Stimulated activated CD8-positive, alpha-beta memory T cell treated with anti-CD3 and anti-CD28 coated beads, Interleukin-2, amount 100 ng/mL, for 1 hour (primary cell): ENCODE measurements at places on chromosomes 4 and X.

GRCh38 chr4:109998867-109999584, 86.3 kb downstream of the EGF start:
- no peak for DNase-seq

GRCh38 chr4:26326791-26327190, 6.0 kb downstream of the RBPJ start:
- DNase-seq: no peak

GRCh38 chr4:155929833-155930232, 23.8 kb downstream of the CTSO start:
- no peak for DNase-seq

- no peak for DNase-seq
Observed at GRCh38 chr4:118076958-118077766, 42.9 kb downstream of the NDST3 start.

DNA sequence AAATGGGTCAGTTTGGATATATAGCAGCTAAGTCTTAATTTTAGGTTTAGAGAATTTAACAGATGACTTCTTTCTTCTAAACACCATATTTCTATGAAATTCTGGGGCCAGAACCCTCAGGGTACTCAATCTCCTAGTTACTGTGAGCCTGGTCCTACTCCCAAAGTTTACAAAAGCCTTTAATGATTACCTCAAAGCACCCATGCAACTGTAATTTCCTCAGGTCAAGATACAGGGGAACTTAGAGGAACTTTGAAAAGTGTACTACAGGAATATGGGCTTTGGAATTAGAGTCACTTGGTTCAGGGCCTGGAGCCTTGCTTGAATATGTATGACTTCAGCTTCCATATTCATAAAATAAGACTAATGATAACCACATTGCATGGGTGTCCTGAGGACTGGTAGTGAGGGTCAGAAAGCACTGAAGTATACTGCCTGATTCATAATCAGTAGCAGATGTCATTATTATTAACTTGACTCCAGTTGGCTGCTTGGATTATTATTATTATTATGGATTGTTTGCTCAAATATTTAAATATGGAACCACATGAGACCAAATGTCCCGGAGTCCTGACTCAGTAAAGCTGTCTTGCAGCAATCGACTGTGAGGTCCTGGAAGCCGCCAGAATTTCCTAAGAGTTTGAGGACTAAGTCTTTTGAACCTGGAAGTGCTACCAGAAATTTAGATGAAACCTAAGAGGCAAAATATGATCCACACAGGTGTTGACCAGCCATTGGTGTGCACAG, 2.0 kb upstream of the ADH7 start:
- DNase-seq: no peak

DNA sequence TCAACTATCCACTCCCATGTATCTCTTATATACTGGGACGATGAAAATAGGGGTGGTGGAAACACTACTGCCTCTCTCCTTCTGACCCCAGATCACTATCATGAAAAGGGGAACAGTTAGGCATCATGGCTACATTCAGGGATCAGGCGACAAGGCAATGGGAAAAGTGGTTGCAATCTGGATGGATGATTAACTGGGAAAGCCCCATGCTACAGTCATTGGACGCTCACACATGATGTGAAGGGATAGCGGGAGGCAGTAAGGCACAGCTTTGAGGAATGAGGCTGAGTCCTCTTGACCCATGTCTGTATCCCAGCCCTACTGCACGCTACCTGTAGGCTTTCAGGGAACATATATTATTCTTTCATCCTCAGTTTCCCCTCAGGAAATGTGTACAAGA, 10.2 kb downstream of the GASK1B start:
- no peak for DNase-seq

- no peak for DNase-seq
Observed at GRCh38 chr4:182648766-182649165, 268.4 kb downstream of the DCTD start.

DNA sequence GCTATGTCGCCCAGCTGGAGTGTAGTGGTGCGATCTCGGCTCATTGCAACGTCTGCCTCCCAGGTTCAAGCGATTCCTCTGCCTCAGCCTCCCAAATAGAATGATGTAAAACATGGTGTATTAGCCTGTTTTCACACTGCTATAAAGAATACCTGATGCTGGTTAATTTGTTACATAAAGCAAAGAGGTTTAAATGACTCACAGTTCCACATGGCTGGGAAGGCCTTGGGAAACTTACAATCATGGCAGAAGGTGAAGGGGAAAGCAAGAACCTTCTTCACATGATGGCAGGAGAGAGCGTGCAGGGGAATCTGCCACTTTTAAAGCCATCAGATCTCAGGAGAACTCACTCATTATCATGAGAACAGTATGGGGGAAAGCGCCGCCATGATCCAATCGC, 1191.8 kb downstream of the ARAP2 start:
- no peak for DNase-seq

DNA sequence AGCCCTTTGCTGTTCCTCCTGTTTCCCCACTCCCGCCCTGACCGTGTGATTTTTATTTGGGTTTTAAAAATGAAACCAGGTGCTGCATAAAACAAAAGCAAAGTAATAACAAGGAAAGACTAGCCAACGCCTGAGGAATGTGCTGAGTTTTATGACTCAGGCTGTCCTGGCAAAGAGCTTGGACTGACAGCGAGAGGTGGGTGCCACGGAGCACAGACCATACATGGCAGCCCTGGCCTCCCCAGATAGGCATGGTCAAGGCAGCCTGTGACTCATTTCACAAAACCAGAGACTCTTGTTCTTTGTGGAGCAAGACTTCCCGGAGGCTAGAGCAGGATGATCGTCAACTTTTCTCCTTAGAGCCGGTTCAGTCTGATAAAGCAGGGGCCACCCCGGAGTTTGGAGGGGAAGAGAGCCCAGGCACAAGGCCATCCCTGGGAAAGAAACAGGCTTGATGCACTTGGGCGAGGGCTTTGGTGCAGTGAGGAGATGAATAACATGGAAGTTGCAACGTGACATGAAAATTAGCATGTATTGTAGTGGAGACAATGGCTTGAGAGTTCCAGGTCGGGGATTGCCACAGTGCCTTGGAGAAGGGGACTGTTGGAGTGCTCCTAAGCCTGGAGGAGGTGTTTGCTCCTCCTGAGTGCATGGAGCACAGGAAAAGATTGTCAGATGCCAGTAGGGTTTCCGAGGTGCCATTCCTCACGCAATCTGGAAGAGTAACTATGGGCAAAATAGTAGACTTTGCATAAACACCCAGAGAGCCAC, 54.8 kb downstream of the C4orf51 start:
- DNase-seq: no peak

GRCh38 chrX:30875957-30876356, 13.1 kb downstream of the TAB3 start:
- DNase-seq: no peak

- no peak for DNase-seq
Observed at GRCh38 chrX:131264053-131264452, 25.1 kb downstream of the IGSF1 start.

- no peak for DNase-seq
Observed at GRCh38 chrX:40987413-40987812, 97.8 kb upstream of the USP9X start.

DNA sequence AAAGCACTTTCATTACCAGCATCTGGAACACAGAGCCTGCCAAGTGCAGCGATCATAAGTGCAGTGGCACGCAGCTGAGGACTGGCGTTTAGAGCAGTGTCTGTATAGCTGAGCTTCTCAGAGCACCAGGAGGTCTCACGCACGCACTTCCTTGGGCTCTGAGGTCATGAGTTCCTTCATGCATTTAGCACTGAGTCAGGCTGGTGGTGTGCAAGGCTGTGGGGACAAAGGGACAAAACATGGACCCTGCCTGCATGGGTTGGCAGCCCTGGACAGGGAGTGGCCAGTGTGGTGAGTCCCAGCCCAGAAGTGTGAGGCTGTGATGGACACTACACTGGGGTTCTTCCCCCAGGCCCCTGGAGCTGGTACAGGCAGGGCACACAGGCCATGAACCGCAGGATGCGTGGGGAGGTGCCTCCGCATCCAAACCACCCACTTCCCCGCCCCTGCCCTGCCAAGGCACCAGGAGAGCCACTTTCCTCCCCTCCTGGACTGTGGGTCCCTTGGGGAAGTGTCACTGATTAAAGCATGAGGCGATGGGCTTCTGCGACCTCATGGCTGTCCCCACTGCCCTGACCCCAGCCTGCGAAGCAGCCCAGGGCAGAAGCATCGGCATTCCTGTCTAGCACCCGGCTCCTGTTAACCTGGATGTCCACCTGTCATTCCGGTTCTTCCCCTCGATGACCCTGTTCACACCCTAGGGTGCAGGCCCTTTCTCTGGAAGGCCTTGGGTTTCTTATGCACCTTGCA, 37.2 kb upstream of the GPR78 start:
- no peak for DNase-seq

DNA sequence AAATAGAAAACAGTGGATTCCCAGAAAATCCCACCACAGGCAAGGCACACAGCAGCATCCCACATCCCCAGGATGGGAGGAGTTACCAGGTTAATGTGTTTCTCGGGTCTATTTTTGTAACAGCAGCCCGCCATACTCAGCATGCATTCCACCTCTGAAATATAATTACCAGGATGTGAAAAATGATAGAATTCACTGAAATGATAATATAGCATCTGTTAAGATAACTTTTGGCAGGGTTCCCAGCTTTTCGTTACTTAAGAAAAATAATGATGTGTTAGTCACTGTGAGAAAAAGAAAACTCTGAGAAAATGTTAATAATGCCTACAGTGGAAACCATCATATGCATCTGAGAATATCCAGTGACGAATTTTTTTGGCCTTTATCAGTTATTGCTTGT, 87.1 kb downstream of the VCX2 start:
- DNase-seq: no peak

DNA sequence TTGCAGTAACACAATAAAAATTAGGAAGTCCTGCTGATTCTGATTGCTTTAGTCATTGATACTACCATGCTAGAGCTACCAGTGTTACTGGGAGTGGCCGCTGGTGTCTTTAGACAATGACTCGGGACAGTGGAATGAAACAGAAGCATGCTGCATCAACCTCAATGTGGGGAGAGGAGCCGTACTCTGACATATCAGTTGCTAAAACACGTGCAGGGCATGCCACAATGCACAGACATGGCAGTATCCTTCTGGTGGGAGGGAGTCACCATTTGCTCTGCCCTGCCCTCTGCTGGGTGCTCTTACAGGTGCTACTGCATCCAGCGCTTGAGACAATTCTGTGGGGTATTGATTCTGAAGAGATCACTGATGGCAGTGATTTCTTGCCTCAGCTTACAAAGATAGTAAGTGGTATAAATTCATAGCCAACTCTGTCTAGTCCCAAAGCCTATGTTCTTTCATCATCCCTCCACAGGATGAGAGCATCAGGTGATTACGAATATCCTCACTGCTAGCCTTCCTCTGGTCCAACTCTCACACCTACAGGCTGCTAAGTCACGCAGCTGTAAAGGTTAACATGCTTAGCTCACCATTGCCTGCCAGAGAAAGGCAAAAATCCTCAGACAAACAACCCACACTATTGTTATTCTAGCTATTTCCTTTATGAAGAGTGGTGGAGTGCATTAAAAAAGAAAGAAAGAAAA, 43.7 kb downstream of the NSG1 start:
- peak; percentile 26 for DNase-seq

- DNase-seq: no peak
Observed at GRCh38 chrX:9555354-9555753, 90.5 kb downstream of the TBL1X start.

DNA sequence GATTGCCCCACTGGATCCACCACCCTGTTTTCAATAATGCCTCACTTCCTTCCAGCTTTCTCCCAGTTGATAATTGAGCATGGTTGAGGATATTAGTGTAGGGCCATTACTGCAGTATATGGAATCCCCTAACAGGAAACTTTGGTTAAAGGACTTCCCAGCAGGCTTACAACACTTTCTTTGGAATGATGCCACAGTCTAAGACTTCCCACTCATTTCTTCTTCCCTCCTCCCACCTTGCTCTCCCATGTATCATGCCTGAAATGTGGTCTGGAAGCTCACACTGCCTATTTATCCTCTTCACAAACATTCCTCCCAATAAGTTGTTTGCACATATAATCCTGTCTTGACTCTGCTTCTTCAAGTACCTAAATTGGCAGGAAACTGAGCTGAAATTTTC, 863.3 kb downstream of the CENPC start:
- no peak for DNase-seq

- no peak for DNase-seq
Observed at GRCh38 chr4:128853741-128854140, 44.2 kb downstream of the JADE1 start.

- no peak for DNase-seq
Observed at GRCh38 chrX:123083924-123084323, 100.2 kb upstream of the GRIA3 start.

DNA sequence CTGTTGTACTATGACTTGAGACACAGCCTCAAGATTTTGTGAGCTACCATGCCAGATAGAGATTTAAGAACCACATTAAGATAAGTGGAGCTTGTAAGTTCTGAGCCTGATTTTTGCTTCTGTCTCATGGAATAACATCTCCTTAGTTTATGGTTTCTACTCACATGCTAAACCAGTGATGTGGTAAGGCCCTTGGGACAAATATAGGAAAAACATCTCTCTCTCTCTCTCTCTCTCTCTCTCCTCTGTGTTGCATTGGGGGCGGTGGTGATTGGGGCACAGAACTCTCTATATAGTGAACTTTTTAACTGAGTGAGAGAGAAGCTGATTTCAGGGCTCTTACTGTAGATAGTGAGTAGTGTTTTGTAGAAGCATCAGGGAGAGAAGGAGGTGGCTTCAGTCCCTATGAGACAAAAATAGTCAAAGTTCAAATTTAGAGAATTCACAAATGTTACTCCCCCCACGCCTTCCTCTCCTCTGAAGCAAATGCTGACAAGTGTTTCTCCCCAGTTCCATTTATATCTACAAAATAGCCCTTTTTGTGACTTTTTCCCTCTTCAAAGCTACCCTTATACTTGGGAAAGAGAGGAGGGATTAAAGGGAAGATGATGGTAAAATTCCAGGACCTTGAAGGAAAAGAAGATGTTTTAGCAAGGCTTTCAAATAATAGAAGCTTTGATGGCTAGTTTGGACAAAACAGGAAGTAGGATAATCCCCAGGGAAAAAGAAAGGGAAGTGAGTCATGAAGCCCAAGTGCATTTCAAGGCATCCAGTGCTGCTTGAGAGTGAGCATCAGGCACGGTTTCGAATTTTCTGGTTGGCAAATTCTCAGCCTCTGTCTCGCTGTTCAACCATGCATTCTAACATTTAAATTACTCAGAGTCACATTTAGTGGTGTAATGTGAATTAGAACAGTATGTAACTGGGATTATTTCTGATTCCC, 134.3 kb upstream of the AP1S2 start:
- no peak for DNase-seq

DNA sequence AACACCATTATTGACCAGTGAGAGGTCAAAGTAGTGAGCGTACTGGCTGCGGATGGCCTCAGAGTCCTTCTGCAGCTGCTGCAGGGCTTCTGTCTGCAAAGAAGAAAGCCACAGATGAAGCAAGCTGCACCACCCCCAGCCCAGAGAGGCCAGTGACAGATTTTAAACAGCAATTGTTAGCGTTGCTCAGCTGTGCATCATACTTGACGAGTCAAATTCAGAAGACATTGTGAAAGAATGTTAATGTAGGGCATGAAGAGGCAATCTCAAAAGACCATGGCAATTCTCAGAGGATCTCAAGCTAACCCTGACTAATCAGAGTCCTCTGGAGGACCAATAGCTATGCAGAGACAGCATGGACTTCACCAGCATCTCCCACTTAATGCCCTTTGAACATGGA, 16.6 kb downstream of the DKC1 start:
- DNase-seq: no peak
